ENCODE measurements at places on chromosomes 3 and 15.

DNA sequence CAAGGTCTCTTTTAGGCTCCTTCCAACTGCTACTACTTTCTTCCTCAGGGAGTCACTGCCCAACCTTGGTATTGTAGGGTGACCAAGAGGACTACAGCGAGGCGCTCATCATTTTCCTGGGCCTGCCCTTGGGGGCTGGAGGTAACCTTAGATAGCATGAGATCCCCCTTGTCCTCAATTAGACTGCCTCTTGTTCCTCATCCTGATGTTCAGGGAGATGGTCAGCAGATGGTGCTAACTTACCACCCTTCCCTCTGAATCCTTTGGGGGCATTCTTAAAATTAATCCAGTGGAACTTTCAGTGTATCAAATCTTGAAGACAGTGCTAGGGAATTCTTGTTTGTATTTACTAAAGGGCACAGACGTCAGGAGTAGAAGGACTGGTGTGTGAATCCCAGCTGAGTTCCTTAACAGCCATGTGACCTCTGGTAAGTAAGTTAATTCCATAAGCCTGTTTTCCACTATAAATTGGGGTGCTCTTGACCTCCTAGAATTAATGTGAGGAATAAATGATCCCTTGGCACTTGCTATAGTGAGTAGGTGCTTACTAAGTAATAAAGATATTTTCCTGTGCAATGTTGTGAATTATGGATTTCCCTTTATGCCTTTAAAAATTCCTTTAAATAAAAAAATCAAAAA, 4.1 kb upstream of the CLPX start:
- no peak for DNase-seq

DNA sequence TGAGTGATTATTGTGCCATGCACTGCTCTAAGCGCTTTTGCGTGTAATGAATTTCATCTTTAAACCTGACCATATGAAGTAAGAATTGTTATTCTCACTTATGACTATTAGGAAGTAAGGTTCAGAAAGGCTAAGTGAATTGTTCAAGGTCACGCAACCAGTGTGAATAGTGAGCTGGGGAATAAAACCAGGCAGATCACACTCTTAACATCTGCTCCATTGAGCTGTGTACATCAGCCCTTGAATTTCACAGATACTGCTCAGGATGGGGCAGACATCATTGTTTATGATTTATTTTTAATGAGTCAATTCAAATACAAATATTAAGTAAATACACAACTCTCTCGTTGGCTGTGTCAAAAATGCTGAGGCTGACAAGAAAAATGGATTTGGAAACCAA, 184.5 kb downstream of the FNDC3B start:
- no peak for DNase-seq

GRCh38 chr15:34122771-34123183, 20.9 kb downstream of the PGBD4 start:
- DNase-seq = no peak

GRCh38 chr3:150797155-150797554, 34.2 kb upstream of the SIAH2 start:
- DNase-seq = no peak

DNA sequence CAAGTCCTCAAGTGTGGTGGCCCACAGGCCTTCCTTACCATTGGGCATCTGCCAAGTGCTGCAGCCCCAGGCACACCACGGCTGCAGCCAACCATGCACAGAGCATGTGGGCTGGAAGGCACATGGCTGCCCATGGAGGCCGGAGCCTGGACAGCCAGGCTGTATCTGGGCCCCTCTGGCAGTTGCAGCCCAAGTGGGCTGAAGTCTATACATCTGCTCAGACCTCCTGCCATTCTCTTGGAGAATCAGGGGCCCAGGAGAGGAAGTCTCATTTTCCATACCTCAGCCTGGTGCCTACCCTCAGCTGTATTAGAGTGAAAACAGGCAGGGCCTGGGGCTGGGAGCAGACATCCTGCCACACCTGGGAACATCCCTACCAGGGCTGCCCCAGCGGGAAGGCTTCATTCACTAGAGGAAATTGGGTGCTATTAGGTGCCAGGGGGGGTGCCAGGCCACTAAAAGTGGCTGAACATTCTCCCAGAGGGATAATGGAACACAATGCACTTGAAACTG, 48.0 kb upstream of the SLCO2A1 start:
- DNase-seq = no peak

- DNase-seq = peak; percentile 49
Observed at GRCh38 chr15:75843678-75844581, 683 bp downstream of the UBE2Q2 start.

GRCh38 chr3:143002083-143002712, 828 bp downstream of the U2SURP start:
- no peak for DNase-seq

DNA sequence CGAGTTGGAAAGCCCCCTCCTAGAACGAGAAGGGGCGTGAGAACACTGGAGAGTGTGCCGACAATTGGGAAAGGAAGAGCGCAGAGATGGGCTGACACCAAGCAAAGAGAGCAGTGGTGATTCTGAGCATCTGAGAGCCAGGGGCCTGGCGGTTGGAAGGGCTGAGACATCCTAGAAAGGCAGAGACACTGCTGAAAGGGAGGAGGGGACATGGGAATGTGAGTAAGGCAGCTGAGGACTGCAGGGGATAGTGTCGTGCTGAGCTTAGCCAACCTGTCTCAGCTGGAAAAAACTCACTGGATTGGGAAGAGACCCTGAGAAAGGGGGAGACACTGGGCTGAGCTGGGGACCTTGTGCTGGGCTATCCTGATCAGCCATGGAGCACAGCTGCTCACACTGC, 58.1 kb upstream of the SLC6A6 start:
- no peak for DNase-seq

DNA sequence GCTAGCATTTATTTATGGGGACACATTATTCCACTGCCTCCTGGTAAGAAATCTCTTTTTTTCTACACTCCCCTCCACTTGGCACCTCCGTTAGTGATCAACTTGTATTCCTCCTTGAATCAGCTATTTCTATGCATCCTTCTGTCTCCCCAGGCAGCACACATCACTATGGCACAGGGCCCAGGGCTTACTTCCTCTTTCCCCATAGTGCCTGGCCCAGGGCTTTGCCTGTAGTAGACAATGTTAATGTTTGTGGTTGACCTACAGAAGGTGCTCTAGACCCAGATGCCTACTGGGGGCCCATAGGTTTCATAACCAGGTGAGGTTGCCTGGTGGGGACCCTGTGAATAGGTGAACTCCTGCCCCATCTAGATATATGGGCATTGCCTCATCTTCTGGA, 44.9 kb downstream of the EPHB1 start:
- no peak for DNase-seq

DNA sequence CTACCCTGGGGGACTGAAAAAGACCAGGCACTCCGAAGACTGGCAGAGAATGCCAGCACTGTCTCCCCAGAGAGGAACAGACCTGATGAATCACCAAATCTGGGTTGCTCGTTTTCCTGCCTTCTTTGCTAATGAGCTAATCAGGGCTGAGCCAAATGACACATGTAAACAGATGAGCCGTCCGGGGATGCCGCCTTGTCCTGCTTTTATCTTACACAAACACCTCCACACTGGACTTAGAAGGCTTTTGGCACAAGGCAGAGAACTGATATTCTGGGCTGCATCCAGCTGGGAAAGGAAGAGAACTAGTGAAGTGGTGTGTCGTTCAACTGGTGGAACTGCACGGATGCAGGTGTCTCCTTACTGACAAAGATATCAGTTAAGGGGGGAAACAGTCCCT, 88.1 kb downstream of the MECOM start:
- DNase-seq = no peak

- DNase-seq = no peak
Observed at GRCh38 chr3:196501316-196502044, 2.1 kb downstream of the RNF168 start.

GRCh38 chr15:33535135-33535534, 224.4 kb downstream of the RYR3 start:
- no peak for DNase-seq

GRCh38 chr3:137335478-137335877, 377.7 kb downstream of the IL20RB start:
- DNase-seq = no peak

DNA sequence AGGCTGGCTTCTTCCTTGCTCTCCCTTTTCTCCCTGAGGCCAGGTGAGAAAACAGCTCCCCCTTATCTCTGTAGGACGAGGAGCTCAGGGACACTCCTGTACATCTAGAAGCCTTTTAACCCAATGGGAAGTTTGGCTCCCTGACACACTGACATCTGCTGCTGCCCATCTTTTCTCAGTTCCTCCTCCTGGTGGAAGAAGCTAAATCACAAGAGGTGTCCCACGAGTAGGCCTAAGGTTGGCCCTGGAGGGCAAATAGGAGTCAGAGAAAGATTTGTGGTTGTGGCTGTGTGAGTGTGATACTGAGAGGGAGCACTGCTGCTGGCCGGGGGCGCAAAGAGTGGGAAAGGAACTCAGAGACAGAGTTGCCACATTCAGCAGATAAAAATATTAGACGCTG, 49.5 kb downstream of the ARHGAP31 start:
- no peak for DNase-seq

DNA sequence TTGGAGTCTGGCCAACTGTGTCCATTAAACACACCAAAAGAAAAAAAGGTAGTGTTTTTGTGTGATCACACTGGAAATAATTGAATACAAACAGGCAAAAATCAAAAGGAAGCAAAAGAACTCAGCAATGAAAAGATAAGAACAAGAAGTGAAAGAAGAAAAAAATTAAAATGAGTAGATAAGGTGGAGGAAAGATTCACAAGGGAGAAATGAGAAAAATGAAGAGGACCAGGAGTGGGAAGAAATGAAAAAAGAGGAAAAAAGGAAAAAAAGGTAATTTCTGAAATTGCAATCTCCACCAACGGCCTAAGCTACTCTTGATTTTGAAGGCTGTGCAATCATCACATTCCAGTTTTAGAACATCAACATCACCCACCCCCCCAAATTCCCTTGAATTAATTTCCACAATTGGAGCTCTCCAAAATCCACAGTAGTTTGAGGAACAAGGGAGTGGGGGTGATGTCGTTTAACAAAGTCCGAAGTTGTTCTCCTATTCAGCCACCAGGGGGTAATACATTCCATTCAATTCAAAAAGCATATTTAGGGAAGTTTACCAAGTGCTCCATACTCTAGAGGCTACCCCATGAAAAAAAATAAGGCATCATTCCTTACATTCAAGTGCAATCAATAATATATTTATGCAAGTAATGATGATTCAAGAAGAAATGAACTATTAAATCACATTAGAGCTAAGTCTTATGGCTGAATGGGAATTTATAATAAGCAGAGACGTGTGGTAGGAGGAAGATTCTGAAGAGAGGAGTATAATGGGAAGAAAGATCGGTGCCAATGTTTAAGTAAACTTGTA, 37.4 kb downstream of the ZNF860 start:
- no peak for DNase-seq

- no peak for DNase-seq
Observed at GRCh38 chr15:63601704-63602185, 4.6 kb downstream of the FBXL22 start.

DNA sequence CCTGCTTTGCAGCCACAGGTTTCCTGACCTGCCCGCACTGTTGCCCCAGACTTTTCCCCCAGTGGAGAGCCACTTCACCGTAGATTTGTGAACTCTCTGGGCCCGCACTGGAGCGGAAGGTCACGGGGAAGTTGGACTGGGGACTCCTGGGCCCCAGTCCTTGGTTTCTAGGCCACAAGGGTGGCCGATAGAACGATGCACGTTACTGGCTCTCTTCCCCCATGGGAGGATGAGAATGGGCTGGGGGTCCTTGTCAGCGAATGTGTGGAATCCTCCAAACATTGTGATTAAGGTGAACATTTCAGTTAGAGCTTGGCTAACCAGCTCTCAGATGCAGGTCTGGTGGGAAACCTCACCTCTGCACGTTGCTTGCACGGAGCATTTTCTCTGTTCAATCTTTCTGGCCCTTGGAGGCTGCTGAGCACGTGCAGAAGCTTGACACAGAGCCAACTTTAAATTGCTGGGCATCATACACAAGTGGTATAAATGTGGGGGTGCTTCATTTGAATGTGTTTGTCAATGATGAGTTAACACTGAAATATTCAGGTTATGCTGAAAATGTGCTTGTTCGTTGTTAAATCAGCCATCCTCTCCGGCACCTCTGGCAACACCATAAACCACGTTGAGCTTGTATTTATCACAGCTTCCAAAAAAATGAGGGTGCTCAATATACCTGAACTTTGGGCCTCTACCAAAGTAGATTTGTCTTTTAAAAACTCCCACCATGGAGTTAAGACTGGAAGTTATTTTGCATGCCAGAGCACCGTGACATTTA, 976 bp downstream of the DIS3L start:
- no peak for DNase-seq

All from activated T-helper 1 cell treated with anti-CD3 and anti-CD28 coated beads, Interleukin-12 subunit alpha, Interleukin-12 subunit beta, Interleukin-2, Interleukin-4 antibody, amounts not matched to agents 30 ng/mL and 10 ng/mL and 1 ng/mL, durations not matched to agents 14 hours and 24 hours and 36 hours (primary cell).